ENCODE measurements at places on chromosomes 5 and 9.

GRCh38 chr9:95545831-95546567 is 29.2 kb upstream of the PTCH1 start:
- DNase-seq = no peak

- DNase-seq = no peak
These were observed 12.5 kb upstream of the SMIM23 start for GRCh38 chr5:171773106-171773505.

- no peak for DNase-seq
These were observed 127.3 kb upstream of the PIK3R1 start for GRCh38 chr5:68088302-68088701.

GRCh38 chr9:76729116-76729515 is 35.1 kb upstream of the PCA3 start:
- no peak for DNase-seq

GRCh38 chr5:97536683-97537082 is 353.6 kb upstream of the RIOK2 start:
- DNase-seq = no peak

DNA sequence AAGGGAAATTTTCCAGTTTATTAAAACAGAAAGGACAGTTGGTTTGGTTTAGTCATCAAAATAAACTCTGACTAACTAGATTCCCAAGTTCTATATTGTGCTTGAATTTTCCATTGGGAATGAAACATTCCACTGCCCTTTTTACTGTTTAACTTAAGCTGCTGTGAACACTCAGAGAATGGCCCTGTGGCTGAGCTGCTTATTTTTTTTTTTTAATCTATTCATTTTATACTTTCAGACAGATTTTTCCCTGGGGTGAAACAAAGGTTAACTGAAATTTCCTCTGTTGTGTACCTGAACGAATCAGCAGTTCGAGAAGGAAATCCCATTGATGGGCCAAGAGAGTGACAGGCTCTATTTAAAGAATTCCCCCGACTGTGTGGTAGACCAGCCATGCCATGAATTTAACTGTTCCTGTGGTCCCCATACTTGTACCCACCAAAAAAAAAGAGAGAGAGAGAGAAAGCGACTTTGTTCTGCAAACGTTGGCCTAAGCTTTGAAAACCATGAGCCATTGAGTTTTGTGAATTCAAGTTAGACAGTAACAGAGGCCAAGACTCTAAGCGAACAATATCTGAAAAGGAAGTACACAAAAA is 138.7 kb upstream of the GRHPR start:
- no peak for DNase-seq

- DNase-seq = no peak
These were observed 78.5 kb upstream of the TBC1D2 start for GRCh38 chr9:98333703-98334582.

DNA sequence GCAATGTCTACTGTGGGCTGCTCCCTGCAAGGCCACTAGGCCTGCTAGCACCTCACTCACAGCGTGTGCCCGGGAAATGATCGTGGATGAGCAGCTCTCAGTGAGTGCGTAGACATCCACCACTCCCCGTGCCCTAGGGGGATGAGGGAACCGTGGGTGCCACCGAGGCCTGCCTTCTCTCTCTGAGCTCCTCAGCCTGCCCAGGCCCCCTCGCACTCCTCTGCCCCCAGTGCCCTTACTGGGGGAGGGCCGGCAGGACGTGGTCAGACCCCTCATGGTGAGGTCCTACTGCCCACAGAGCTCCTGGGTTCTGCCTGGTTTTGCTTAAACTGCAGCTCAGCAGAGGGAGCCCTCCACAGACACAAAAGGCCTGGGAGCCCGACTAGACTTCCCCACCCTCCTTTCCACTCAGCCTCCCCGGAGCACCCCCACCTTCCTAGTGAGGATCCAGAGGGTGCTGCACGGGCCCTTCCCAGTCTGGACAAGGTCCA is 220.0 kb downstream of the CACNA1B start:
- no peak for DNase-seq

GRCh38 chr9:127422133-127422782 is 1.9 kb upstream of the ZNF79 start:
- no peak for DNase-seq

- no peak for DNase-seq
These were observed 141.8 kb downstream of the SLCO4C1 start for GRCh38 chr5:102154291-102154690.

GRCh38 chr5:56783261-56783660 is 32.1 kb upstream of the MAP3K1 start:
- DNase-seq = no peak

- no peak for DNase-seq
These were observed 27.6 kb upstream of the CDKN2AIPNL start for GRCh38 chr5:134439210-134439654.

GRCh38 chr9:22114956-22115355 is 105.9 kb upstream of the CDKN2B start:
- DNase-seq = no peak

DNA sequence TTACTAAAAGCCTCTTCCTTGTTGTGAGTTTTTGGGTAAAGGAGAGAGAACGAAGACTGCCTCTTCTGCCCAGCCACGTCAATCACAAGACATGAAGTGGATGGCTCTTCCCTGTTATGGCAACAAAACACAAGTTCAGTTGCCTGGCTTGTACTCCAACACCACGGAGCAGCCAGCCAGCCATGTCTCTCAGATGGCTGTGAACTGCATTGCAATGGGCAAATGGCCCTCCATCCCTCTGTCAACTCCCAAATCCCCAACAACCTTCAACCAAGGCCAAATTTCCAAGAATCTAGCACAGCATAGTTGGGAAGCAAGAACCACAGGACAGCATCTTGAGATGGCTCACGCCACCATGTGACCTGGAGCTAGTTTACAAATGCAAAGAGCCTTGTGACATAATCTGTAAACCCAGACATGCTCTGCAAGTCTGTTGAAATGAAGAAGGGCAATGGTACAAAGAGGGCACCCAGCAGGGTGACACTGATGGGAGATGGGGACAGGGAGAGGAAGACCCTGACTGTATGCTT is 53.9 kb downstream of the ZNF366 start:
- DNase-seq = no peak

DNA sequence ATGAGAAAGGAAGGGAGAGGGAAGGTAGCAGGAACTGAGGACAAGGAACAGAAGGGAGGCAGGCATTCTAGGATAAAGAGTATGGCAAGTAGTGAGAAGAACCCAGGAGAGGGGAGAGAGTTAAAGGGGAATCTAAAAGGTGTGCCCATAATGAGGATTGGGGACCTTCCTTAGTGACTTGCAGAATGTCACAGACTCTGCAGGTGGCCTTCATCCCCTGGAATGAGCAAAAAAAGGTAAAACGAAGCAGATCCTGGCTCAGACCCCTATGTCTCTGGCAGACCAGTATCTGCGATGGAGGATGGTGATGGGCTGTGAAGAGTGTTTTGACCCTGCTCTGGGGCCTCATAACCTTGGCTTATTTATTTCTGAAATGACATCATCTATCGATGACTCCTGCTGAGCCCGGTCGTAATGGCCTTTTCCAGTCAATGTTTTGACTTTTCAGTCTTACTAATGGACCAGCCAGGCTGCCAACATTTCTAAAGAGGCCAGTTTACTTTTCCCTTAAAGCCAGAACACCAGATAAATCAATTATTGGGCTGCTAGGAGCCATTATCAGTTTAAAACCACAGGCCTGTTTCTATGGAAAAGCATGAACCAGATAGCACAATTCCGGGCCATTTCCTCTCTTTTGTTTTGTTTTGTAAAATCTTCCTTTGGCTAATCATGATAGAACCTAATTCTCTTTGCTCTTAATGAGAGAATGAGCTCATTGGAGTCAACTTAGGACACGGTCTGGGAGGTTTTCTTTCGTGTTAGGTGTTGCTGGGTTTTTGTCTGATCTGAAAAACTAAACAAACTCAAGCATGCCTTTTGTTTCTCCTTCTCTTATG is 3.1 kb downstream of the TMOD1 start:
- DNase-seq = peak; percentile 27

GRCh38 chr9:121217609-121218292 is 16.1 kb upstream of the RAB14 start:
- DNase-seq = no peak
